K562 (cell line): ENCODE measurements at places on chromosomes 4 and X.
A peak's percentile ranks its signal among the peaks of the same experiment; 100 is the strongest.

DNA sequence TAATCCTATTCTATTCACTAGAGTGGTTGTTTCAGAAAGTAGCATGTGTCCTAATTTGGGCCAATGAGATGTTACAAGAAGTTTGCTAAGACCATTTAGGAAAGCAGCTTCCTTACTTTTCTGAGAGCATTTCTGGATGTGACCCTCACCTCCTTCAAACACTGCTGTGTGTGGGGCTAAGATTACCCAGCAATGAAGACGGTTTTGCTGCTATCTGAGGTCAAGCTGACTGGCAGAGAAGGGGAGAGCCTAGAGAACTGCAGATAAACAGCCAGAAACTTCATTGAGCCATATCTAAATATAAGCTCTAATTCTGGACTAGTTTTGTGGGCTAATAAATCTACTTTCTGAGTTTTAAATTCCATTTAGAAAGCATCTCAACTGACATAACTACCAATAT lies 36.4 kb downstream of the ZAR1 start:
- no peak for DNase-seq

GRCh38 chr4:85200106-85200505 lies 233.6 kb upstream of the WDFY3 start:
- DNase-seq = no peak

DNA sequence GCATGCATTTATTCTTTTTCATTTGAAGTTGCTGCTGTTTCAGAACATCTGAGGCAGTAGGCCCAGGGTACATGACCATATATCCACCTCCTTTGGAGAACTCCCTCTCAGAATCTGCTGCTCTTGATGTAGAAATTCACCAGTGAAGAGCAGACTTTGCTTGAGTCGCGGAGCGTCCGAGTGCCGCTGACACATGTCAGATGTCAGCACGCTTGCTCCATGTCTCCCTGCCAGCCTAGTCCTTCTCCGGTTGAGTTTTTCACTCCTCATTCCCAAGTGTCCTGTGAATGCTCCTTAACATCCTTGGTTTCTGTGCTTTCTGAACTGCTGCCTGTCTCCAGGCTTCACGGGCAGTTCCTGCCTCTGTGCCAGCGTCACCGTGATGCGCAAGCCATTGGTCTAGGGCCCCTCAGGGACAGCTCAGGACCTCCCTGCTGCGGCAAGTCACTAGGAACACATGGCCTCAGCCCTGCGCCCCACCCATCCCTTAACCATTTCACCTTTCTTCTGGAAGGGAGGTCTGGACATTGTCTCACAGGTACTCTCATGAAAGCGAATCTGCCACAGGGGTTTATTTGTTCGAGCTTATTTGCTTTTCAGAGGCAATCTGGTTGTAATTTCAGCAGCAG lies 93.1 kb upstream of the RBPJ start:
- no peak for DNase-seq

GRCh38 chr4:55973650-55974049 lies 24.9 kb downstream of the CEP135 start:
- no peak for DNase-seq

GRCh38 chr4:6855692-6856297 lies 53.8 kb upstream of the TBC1D14 start:
- DNase-seq = peak; percentile 60

GRCh38 chr4:112029771-112030171 lies 115.5 kb upstream of the FAM241A start:
- no peak for DNase-seq

- DNase-seq = no peak
These were observed 17.9 kb downstream of the NAT8L start for GRCh38 chr4:2076908-2077536.

- no peak for DNase-seq
These were observed 930 bp upstream of the SLITRK4 start for GRCh38 chrX:143636831-143637230.

DNA sequence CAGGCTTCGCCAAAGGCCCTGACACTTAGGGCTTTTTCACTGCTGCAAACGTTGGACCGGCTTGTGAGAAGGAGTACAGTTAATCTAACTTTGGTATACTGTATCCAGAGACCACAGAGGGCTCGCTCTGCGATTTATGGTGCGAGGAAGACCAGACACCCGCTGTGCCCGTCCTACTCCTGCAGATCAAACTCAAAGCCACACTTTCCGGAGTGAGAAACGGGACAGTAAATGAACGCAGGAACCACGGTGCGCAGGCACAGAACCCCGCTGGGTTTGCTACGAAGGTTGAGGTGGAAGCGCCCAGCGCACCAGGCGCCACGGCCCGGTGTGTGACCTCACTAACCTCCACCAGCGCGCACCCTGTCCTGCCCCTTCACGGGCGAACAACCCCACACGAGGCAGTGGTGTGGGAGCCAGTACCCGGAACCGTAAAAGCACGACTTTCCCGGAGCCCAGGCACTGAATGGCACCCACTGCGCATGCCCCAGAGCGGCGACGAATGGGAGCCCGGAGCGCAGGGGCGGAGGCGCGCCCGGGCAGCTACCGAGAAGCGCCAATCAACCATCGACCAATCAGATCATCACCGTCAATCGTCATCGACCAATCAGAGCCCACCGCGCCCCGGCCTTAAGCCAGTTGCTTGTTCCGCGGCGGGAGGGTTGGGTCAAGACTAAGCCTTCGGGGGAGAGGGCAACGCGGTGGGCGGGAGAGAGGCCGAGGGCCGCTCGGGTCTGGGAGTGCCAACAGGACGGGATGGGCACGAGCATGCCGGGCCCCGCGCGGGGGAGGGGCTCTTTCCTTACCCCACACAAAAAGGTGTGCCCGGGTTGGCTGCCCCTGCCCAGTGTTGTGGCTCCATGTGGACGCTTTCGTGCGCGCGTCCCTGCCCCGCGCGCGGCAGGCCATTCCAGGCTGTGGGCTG lies 21.3 kb upstream of the WDR45 start:
- peak; percentile 98 for DNase-seq

DNA sequence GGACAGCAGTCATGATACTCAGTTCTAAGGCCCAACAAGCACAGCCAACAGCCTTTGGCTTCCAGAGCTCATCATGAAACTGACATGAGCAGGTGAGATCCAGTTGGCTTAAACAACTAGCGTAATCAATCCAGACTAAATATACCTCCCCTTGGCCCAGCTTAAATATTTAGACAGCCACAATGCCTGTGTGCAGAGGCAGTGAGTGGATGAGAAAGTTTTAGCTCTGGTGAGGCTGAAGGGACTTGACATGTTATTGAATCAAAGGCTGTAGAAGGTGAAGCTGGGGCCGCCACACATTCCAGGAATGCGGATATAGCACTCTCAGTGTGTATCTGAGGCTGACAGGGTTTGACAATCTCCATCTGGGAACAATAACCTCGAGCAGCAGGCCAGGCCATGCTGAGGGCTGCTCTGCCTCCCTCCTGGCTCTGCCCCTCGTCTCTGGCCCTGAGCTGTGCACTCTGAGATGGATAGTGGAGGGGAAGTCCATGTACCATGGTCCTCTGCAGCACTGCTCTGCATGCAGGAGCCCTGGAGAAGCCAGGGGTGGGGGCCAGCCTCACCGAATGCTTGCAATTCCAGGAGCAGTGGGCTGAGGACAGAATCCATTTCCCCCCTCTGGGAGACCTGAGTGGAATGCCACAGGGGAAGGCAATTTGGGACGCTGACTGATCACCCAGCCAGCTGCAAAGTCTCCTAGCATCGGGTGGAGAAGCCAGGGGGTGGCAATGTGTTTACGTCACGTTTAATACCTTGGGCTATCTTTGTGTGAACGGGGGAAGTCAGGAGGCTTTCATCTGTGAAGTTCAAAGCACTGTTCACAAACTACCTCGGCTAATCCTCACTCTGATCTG lies 37.3 kb upstream of the RASL11B start:
- no peak for DNase-seq

- DNase-seq = no peak
These were observed 1174.4 kb upstream of the PCDH10 start for GRCh38 chr4:131974730-131975129.

DNA sequence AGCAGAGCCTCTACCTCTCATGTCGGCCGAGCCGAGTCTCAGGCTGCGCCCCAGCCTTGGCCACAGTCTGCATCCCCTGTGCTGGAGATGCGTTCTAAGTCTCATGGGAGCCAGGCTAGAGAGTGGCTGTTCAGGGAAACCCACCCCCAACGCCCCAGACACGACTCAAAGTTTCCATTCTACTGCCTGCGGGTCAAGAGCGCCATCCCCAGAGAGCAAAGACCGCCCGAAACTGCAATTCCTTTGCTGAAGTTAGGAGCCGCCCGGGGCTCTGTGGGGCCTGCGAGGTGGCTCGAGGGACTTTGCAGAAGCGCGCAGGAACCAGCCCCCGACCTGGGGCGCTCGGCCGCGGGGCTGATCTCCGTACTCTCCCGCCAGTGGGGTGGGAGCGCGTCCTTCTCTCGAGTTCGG lies 10.0 kb upstream of the ELF4 start:
- peak; percentile 40 for DNase-seq

- DNase-seq = peak; percentile 83
These were observed 184.6 kb upstream of the KIT start for GRCh38 chr4:54473077-54473545.

DNA sequence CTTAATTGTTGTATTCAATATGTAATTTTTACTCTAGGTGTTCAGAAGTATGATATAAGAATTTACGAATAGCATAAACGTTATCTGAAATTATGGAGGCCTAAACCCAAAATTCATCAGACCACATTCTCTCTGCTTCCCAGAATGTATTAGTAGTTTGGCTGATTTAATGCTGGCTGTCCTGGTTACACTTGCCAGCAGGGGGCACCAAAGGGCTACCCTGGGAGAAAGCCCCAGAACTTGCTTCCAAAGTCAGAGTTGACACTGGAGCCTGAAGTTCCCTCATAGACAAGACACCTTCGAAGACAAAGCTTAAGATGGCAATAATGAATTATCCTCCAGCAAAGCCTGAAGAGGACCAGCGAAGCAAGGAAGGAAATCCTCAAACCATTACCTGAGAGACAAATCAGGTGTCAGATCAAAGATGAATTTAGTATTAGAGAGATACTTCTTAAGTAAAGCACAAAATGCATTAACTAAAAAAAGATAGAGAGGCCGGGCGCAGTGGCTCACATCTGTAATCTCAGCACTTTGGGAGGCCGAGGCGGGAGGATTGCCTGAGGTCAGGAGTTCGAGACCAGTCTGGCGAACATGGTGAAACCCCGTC lies 11.3 kb upstream of the ANOS1 start:
- DNase-seq = peak; percentile 59

GRCh38 chr4:20813700-20814099 lies 113.4 kb downstream of the PACRGL start:
- DNase-seq = no peak

DNA sequence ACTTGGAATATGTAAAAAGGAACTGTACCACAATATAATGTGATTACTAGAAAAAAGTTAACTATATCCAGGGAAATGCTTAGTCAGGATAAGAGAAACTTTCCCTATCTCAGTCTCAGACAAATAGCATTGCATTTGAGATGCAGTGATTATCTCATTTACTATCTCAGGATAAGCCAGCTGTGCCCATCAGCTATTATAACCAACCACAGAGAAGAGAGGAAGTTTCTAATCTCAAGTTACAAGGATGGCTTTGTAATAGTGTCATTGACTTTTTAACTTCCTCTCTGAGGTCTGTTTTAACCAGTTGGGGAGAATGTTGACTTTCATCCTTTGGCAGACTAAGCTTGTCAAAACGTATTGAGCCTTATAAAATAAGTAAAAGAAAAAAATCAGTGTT lies 56.5 kb downstream of the SNX25 start:
- DNase-seq = no peak

GRCh38 chr4:113383111-113383785 lies 333.8 kb downstream of the ANK2 start:
- no peak for DNase-seq

- DNase-seq = no peak
These were observed 30.8 kb downstream of the RBBP7 start for GRCh38 chrX:16839219-16839851.

DNA sequence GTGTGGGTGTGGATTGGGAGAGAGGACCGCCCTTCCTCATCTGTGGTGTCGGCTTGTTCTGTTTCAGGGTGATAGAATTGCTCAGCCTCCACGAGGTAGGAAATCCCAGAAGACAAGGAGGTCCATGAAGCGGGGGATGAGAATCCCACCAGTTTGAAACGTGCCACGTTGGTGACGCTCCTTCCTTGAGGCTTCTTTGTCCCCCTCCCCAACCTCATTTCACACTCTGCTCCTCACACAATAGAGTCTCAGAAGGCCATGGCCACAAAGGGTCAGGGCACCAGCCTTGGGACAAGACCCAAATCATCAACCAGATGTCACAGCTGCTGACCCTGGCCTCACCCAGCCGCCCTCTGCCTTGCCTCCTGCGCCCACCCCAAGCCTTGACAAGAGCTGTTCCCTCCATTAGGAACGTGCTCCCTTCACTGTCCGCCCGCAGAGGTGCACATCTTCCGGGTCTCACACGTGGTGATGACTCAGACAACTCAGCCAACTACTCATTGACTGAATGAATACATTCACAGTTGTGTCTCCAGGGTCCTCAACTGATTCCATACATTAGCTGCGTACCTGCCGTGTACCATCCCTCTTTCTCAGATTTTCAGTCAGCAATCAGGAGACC lies 18.3 kb downstream of the BLOC1S4 start:
- DNase-seq = peak; percentile 69

- no peak for DNase-seq
These were observed 159.5 kb downstream of the UGT8 start for GRCh38 chr4:114758066-114758465.

- no peak for DNase-seq
These were observed 45.4 kb upstream of the FTHL17 start for GRCh38 chrX:31117266-31117665.

GRCh38 chr4:124178449-124179021 lies 534.0 kb downstream of the ANKRD50 start:
- DNase-seq = no peak

- DNase-seq = no peak
These were observed 157.8 kb downstream of the AFF2 start for GRCh38 chrX:148658115-148658730.

GRCh38 chrX:20181598-20182329 lies 40.1 kb upstream of the EIF1AX start:
- DNase-seq = no peak

GRCh38 chrX:1526565-1526964 lies 10.4 kb downstream of the P2RY8 start:
- no peak for DNase-seq

DNA sequence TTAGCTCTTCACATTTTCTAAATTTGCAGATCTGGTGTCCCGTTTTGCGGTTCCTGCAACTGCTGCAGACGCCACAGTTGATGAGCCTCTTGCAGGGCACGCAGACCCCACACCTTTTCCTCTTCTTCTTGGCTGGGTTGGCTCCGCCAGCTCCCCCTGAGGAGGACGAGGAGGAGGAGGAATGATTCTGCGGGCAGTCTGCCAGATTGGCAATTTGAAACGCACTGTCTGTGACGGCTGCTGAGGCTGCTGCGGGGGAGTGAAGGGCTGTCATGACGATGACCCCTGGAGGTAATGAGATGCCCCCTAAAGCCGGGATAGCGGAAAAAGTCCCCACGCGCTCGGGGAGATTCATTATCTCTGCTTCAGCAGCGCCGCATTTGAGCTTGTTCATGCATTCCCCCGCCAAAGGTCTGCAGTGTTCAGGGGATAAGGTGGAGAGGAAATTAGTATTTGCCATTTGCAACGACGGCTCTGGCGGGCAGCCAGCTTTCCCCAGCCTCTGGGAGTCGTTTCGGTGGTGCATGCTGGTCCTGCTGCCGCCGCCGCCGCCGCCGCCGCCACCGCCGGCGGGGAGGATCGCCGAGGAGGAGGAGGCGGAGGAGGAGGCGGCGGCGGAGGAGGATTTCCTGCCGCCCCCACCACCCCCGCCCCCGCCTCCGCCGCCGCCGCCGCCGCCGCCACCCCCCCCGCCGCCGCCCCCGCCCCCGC lies 3.8 kb downstream of the CXXC4 start:
- peak; percentile 49 for DNase-seq

GRCh38 chrX:14300376-14300775 lies 229.0 kb upstream of the GLRA2 start:
- no peak for DNase-seq

GRCh38 chr4:6898763-6899162 lies 10.9 kb upstream of the TBC1D14 start:
- DNase-seq = no peak
